ENCODE measurements at places on chromosomes 7 and 10. TPM values are rescaled to one million over a fixed set of nuclear protein-coding genes. Genes with fewer than 3 reads are reported as not detected.

- no peak for DNase-seq
Observed at GRCh38 chr7:155769701-155770100, 42.6 kb downstream of the SHH start.

ZNF239 gene
- 4.1 TPM for total RNA-seq

DNA sequence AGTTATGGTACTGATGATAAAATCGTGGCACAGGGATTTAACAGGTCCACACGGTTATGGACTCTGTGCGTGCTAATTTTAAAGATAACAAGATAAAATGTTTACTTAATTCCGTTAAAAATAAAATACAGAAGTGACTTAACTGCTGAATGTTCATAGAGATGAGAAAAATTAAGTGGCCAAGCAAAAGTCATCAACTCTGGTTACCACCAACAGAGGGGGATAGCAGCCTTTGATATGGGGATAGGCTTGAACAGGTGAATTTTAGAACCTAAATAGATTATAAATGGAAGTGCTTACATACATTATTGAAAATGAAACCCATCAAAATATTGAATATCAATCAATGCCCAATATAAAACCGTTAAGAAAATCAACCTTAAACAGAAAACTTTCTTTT lies 245.0 kb downstream of the WDR37 start:
- DNase-seq: no peak

DNA sequence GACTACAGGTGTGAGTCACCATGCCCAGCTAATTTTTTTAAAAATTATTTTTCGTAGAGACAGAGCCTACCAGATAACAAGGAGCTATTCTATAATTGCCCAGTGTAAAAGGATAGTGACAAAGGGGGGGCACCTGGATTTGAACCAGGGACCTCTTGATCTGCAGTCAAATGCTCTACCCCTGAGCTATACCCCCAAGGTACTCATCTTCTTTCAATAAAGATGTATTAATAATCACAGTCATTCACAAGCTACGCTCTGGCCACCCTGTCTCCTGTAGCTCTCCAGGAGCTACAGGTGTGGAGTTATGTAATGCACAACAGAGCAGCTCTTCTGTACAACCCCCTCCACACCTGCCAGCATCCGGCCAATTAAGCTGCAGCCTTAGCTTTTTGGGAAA lies 83.5 kb downstream of the ZNF777 start:
- no peak for DNase-seq

MCM10 gene
- total RNA-seq: 5.0 TPM

- peak; percentile 15 for DNase-seq
Observed at GRCh38 chr7:150953061-150953997, 24.8 kb downstream of the KCNH2 start.

DNA sequence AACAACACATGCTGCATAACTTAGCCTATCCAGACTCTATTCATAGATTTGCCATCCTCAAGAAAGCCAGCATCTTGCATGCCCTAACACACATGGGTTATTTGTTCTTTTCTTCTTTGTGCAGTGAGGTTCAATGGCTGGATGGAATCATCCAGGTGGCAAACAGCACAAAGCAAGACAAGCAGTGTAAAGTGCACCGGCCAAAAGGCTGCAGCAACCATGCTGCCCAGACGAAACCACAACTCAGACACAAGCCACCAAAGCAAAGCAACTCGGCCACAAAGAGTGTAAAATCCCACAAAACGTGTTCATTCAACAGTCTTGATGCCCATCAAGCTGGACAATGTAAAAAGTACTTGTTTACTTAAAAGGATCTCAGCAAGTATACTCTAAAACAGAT lies 76.9 kb downstream of the PIP4K2A start:
- DNase-seq: no peak

DNA sequence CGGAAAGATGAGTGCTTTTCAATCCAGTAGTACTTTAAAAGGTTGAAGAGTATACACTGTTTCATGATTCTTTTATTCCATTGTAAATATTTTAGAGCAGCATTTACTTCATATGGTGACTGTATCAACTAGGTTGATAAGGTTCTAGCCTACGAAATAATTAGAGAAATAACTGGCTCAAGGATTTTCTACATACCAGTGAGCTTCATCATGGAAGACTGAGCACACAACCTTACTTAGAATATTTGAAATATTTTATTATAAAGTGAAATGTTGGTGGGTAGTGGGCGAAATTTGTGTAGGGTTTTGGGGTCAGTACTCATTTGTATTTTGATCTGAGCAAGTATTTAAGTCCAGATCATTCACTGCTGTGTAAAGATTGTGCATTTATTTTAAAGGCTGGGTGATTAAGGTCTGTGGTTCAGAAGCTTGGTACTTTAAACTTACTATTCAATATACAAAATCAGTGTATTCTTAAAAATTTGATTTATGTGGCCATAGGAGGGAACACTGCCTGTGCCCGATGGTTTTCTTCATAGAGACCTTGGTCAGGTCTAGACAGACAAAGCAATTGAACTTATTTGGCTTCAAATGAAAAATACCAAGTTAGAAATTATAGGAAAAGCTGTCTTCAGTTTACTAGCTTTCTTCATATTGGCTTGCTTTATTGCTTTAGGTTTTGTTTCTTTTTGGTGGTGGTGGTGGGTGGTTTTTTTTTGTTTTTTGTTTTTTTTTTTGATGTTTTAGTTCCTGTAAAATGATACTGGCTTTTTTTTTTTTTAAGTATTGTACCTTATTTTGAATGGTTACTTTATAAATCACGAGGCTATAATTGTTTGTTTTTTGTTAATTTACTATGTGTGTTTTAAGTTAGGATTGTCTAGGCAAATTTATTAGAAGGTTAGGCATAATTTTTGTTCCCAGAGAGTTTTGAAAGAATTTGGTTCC lies 3.0 kb downstream of the KMT2E start:
- DNase-seq: no peak

GRCh38 chr10:82148764-82149163 lies 273.8 kb downstream of the NRG3 start:
- DNase-seq: no peak

DNA sequence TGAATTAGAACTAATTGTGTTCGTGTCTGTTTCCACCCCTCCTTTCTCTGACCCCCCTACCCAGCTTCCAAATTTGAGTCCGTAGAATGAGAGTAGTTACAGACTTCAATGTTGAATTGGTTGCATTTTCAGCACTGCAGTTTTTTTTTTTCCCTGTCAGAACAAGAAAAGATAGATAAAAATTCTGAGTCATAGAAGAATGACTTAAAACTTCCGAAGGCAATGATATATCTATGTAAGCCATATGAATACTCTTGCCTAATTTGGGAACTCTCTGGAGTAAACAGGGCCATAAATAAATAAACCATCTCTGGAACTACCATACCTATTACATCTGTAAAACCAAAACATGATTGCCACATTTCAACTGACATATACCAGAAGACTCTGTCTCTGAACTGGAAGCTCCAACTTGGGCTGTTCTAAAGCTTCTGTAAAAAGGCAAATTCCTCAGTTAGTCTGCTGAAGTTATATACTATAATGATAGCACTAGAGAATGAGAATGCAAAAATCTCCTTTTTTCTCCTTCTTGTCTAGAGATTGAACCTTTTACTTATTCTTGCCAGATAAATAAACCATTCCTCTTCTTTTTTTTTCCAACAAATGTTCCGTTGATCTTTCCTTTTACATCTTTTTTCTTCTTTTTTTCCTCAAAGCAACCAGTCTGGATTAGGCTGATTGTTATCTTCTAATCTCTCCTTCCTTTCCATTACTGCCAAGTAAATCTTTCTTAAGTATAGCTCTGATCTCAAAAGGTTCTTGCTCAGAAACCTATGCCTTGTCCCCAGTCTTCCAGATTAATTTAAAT lies 23.5 kb downstream of the VCL start:
- no peak for DNase-seq

DNA sequence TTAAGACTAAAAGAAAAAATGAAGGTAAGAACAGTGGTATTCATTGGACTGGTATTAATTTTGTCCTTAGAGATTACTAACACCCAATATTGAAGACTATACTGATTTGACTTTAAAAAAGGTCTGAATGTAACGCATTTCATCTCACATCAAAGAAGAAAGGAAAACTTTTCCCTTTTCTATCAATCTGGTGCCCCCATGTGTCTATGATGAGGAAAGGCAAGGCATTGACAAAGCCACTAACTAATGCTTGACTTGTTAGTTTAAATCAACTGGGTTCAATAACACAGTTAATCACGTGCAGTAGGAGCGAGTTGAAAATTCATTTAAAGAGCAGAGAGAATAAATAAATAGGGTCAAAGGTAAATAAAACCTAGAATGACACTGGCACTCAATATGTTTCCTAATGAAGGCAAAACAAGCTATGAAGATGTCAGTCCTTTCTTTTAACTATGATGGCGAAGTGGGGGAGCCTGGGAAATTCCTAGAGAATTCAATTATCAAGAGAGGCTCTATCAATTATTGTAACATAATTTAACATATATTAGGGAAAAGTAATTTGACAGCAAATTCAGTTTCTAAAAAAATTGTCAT lies 180.9 kb downstream of the ANK3 start:
- no peak for DNase-seq

GIMAP5 gene
- not detected for total RNA-seq

DNA sequence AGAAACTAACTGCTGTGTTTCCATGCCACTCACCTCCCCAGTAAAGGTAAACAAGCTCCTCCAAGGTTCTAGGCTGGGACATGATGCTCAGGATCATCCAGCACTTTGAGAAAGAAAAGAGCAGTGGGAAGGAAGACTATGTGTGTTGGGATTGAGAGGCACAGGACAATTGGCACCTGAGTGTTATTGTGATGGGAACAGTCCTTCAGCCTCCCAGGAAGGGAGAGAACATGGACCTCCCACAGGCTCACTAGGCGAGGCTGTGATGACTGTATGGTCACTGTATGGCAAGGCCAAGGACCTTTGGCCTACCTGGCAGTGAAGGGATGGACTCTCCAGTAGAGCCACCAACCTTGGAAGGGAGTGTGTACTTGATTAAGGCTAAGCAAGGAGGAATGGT lies 123.2 kb upstream of the UNC5B start:
- no peak for DNase-seq

Measured in glutamatergic neuron (in vitro differentiated cells).